Renal pelvis (tissue), 12 donors: ENCODE measurements at places on chromosomes 13 and 19. TPM values are rescaled to one million over a fixed set of nuclear protein-coding genes. Genes with fewer than 3 reads are reported as not detected.
A peak's percentile ranks its signal among the peaks of the same experiment; 100 is the strongest.

GRCh38 chr19:7877249-7877836 lies 3.2 kb upstream of the PRR36 start:
- DNase-seq, result no peak

GRCh38 chr19:29596885-29597525 lies 9.1 kb upstream of the POP4 start:
- DNase-seq, result peak; percentile 47

The CAPS gene
- 38.8 TPM for polyA plus RNA-seq

The ZSCAN4 gene
- polyA plus RNA-seq, result not detected

The UFM1 gene
- polyA plus RNA-seq, result 73.6 TPM

- DNase-seq, result no peak
Measured at GRCh38 chr13:50761406-50761805, 82.1 kb downstream of the DLEU7 start.

The ZNF544 gene
- 44.4 TPM for polyA plus RNA-seq

The SPACA4 gene
- 0.24 TPM for polyA plus RNA-seq

DNA sequence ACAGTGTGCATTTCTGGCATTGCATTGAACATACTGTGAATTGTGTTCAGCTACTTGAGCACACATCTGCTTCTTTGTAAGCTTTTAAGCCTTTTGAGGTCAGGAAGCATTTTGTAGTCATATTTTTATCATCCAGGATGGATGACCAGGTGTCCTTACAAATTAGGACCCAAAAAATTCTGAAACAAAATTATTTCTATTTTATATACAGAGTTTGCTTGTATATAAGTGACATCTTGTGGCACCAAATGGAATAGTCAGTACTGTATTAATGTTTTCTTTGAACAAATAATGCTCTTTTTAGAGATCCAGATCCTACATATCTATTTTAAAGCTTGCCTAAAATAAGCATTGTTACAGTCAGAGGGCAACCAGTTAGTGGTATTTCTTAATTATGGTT lies 9.5 kb upstream of the SUPT20H start:
- no peak for DNase-seq

- DNase-seq, result no peak
Measured at GRCh38 chr13:113668491-113668971, 1.5 kb downstream of the GRK1 start.

GRCh38 chr13:23185542-23185941 lies 4.8 kb downstream of the SGCG start:
- no peak for DNase-seq

- no peak for DNase-seq
Measured at GRCh38 chr13:45953082-45953481, 99.5 kb downstream of the ZC3H13 start.
